ENCODE measurements at places on chromosomes 1 and 21. TPM values are rescaled to one million over a fixed set of nuclear protein-coding genes. Genes with fewer than 3 reads are reported as not detected.

DNA sequence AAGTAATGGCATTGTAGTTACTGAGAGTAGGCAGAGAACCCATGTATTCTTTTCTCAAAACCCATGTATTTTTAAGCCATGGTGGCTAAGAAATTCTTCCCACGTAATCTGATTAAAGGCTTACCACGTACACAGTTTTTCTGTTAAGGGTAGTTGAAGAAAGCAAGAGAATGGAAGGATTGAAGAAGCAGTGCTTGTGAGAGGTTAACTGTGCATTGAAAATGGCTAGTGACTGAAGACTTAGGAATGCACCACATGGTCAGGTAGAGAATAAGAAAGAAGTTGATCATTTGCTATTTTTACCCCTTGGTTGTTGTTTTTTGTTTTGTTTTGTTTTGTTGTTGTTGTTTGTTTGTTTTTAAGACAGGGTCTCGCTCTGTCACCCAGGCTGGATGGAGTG, 178.9 kb upstream of the SNX7 start:
- no peak for DNase-seq

GRCh38 chr1:243477731-243478290, 222.0 kb downstream of the SDCCAG8 start:
- no peak for DNase-seq

TEDDM1 gene
- not detected for total RNA-seq

DNA sequence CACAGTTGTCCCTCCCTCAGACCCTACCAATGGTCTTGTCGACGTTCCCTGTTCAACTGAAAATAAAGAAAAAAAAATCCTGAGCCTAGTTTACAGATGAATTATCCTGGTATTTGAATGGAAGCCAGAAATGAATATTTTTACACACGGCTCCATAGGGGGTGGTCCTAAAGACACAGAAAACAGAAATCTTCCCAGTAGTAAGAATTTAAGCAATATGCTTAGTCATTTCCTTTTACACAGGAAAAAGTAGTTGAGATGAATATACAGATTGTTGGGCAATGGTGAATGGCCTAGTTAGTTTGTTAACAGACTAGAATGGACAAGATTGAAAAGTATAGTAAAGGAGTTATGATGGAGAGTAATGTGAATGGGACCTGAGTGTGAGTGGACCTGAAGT, 67.4 kb downstream of the RGS18 start:
- no peak for DNase-seq

GRCh38 chr1:67479146-67479891, 49.1 kb upstream of the SERBP1 start:
- no peak for DNase-seq

DNA sequence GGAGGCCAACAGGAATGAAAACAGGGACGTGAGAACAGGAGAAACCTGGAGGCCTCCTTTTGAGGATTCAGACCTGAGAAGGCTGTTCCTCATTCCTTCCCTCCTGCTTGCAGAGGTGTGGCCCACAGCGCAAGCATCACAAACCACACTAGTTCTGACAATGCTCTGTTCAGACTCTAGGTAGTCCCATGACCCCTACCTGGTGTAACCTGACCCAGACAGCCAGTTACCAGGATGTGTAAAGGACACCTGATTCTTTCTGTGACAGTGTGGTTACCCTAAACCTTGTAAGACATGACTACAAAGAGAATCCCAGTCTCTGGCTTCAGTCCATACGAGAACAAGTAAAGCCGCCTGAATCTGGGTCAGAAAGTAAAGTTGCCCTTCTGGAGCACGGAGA, 3.2 kb downstream of the MECR start:
- no peak for DNase-seq

GRCh38 chr1:180912801-180913565, at the start of gene KIAA1614:
Gene KIAA1614 (plus strand): TSS chr1:180912897. CDS start chr1:180913244, 347 bp downstream.
- peak; percentile 90 for DNase-seq

- DNase-seq, result no peak
Measured at GRCh38 chr1:179314928-179315327, 21.3 kb downstream of the SOAT1 start.

DNA sequence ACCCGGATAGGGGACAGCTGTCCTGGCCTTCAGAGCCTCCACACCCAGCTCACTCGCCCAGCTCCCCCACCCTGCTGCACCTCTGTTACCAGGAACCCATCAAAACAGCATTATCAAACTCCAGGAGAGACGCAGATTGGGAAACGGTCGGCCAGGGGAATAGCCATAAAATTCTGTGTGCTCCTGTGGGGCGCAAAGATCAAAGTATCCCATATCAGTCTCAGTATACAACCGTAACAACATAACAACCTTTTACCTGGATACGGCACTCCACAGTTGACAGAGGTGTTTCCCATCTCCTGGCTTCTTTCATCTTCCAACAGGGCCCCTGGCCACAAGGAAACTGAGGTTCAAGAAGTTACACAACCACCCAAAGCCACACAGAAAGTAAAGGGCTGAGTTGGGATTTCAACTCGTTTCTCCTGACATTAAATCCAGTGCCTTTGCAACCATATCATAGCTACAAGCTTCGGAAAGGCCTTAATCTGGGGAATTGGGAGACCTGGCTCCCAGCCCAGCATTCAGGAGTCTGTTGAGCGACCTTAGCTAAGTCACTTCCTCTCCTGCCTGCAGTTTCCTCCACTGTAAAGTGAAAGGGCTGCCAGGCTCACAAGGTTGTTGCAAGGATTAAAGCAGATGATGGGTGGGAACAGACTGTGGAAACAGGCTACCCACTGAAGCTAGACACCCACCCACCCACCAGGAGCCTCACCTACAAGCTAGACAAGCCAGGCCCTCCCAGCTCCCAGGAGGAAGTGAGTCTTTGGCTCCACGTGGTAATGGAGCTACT, 8.1 kb upstream of the EPHB2 start:
- DNase-seq, result no peak

DNA sequence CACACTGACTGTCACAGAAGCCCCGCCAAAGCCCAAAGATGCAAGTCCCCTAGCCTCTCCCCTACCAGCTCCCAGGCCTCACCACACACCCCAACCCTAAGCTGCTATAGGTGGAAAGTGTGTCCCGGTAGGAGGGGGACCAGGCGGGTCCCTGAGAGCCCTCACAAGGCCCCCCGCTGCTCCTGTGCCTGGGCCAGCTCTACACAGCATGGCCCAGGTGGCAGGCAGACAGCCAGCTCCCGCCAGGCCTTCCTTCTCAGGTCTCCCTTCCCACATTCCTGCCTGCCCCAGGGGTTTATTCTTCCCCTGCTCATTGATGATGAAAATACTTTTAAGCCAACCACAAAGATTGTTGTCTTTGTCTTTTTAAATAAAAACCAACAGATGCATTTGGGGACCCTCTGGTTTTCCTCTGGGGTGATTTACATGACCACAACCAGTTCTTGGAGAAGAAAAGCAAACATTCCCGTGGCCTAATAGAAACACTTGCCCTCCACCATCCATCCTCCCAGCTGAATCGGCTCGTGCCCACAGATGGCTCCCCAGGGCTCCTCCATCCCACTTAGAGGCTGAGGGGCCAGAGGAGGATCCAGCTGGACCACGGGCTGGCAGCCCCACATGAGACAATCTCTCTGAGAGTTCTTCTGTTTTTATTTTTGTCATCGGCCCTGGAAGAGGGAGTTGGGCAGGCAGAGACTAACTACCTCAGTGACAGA, 93.1 kb downstream of the DMRTB1 start:
- no peak for DNase-seq

- no peak for DNase-seq
Measured at GRCh38 chr1:25676488-25676887, 59.9 kb downstream of the MAN1C1 start.

DNA sequence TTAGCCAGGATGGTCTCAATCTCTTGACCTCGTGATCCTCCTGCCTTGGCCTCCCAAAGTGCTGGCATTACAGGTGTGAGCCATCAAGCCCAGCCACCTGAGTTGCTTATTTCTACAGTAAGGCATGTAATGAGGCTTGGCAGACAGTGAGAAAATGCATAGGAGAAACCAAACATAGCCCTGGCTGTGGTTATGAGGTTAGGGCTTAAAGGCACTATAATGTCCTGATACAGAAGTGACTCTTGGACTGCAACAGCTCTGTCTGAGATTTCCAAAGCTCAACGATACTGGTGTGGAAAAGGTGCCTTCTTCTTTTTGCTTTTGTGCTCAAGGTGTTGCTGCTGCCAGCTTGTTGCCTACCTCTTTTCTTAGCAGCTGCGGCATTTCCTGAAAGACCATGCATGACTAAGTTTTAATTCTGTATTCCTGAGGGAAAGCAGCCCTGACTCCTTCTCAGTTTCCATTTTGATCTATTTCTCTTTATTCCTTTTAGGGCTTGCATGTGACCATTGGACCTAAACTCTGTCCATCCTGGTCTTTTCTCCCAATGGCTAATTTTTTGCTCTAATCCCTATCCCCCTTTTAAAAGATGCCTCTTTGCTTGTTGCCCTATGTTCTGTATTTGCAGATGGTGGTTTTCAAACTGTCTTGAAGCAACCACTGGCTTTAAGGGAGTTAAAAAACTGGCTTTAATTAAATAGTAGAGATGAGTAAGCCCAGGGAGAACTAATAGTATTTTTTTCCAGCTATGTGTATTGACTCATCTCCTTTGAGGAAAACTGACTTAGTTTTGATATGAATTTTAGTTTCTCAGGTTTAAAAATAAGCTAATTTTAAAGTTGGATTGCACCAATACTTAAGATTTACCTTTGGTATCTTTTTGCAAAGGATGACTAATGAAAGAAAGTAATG, 70.3 kb downstream of the KIF1B start:
- DNase-seq, result no peak

DNA sequence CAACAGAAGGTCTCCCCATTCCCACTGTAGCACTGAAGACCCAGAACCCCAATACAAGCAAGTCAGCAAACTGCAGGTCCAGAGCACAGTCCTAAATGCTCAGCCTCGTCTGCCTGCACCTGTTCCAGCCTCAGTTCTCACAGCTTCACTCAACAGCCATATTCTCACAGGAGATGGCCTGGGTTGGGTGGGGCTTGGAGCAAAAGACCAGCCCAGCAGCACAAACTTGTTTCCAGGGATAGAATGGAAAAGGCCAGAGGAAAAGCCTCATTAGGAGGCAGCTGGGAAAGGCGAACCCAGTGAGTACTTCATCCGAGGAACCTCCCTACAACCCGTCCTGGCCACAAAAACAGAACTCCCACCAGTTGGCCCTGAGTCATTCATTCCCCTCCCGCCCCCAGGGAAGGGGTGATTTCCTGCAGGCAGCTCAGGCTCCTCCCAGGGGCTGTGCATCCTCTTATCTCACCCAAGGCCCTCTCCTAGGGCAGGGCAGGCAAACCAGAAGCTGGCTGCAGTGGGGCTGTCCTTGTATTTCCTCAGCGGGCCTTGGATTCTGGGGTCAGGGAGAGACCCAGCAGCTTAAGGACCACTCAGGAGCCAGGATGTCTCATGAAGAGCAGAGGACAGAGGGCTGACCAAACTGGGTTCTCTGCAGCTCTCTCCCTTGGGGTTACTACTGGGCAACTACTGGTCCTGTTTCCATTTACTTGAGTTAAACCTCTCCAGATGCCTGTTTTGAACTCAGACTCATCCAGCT, 7.4 kb upstream of the MPL start:
- DNase-seq, result peak; percentile 87

DNA sequence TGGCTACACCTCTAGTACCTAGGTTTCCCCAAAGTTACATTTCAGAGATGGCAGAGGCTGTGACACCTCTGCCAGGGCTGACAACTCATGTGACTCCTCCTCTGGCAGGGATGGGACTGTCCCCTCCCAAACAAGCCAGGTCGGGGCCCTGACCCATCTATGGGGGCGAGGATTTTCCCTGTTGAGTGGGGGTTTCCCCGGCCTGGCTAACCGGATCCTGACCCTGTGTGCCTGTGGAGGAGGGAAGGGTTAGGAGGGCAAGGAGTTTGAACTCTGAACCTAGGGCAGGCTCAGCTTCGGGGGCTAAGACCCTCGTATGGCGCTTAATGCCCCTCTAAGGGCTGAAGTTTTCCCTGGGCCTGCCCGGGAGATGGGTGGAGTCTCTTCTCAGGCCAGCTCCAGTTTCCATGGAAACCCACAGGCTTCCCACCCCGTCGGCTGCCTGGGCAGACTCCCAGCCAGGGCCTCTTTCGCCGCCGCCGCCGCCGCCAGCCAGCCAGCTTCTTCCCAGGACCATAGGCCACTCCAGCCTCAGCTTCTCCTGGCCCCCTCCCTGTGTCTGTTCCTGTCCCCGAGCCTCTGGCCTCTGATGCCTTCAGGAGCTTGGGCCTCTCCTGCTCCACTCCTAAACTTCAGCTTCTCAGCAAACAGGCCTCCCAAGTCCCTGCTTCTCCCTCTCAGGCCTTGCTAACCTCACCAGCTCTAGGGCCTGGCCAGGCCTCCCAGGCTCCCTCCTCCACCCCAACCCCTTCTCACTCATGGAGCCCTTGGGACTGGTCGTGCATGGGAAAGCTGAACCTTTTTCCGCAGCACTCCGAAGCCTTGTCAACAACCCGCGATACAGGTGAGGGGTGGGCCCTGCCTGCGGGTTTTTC, at the start of gene BTBD19:
Gene BTBD19, plus strand, starts transcription at position 461 of the 875 bp plus-strand sequence. Its CDS starts 298 bp downstream, at position 759.
- DNase-seq, result peak; percentile 97

MIXL1 gene
- not detected for total RNA-seq

TNFRSF18 gene
- total RNA-seq, result 19.8 TPM

- no peak for DNase-seq
Measured at GRCh38 chr1:116919802-116920201, 10.1 kb downstream of the PTGFRN start.

GRCh38 chr21:33135925-33136324, 66.0 kb downstream of the OLIG1 start:
- DNase-seq, result no peak
